ENCODE measurements at places on chromosomes 7 and 10.

GRCh38 chr10:3723766-3724165 lies 61.2 kb downstream of the KLF6 start:
- no peak for DNase-seq

GRCh38 chr7:146773506-146773905 lies 656.9 kb downstream of the CNTNAP2 start:
- DNase-seq = no peak

DNA sequence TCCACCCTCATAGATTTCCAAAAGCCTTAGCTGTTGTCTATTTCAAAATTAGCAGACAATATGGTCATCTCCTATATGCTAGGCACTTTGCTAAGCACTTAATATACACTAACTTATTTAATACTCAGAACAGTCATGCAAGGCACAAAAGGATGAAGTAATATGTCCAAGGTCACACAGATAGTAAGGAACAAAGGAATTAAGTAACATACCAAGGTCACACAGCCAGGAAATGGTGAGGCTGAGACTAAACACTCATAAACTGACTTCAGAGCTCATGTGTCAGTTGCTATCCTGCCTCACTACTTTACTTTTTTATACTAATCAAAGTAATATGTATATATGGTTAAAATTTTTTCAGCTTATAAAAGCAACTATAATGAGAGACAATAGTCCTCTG lies 23.6 kb upstream of the HIBADH start:
- DNase-seq = no peak

DNA sequence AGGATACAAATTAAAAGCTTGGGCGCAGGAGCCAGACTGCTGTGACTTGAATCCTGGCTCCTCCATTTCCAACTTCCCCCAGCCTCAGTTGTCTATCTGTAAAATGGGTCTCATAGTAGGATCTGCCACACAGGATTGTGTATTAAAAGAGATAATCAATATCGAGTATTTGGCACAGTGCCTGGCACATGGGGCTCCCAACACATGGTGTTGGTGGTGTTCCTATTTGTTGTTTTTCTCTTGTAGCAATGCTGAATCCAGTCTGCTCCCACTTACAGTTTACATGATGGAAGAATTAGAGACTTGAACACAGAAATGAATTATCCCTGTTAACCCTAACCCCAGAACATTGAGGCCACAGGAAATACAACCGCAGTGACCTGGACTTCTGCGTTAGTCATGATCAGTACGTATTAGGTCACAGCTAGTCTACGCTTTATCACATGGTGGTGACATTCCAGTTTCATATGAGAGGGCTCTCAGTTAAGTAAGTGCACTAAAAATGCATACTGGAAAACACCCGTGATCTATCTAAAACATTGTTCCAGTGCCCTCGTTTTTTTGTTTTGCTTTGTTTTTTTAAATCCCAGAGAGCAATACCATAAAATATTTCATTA lies 169.5 kb upstream of the KLF14 start:
- DNase-seq = no peak

GRCh38 chr10:117442521-117442920 lies 67.3 kb upstream of the PDZD8 start:
- DNase-seq = no peak

- peak; percentile 27 for DNase-seq
Observed at GRCh38 chr10:283916-284356, 148.7 kb downstream of the ZMYND11 start.

DNA sequence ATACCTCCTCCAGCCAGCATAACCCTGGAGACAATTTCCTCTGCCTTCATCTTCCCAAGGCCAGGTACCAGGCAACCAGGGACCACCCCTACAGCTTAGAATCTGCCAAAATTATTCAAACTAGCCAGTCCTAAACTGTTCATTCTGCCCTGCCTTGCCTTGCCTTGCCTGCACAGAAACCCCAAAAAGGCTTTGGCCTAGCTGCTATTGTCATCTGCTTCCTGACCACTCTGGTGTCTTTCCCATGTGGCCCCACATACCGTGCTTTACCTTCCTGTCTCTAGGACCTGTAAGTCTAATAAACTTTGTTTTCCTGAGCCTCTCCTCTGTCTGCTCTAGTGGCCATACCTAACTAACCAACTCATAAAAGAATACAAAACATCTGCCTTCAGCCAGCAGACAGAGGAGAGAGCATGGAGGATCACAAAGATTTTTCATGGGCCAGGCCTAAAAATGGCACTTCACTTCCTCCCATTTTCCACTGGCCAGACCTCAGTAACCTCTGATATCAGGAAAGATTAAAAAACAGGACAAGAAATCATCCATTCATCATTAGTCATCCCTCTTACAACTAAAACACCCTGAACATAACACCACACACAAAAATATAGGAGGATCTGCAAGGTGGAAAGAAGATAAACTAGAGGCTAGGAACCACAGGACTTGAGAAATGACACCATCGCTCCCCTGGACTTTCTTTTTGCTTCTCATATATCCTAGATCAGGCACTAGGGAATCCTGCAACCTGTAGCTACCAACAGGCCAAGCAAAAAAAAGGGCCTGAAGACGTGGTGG lies 51.5 kb downstream of the IMMP2L start:
- no peak for DNase-seq

DNA sequence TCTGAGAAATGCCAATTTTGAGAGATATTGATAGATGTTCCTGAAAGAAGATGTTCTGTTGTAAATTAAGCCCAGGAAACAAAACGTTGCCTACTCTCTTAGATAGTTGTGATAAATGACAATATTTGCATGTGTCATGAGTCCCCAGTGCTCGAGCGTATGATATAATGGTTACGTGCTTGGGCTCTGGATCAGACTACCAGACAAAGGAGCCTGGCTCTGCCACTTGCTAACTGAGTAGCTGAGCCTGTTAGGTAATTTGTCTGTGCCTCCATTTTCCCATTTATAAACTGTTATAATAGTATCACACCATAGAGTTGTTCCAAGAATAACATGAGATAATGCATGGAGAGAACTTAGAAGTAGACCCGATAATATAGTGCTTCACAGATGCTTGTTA lies 1.8 kb downstream of the A1CF start:
- DNase-seq = no peak

DNA sequence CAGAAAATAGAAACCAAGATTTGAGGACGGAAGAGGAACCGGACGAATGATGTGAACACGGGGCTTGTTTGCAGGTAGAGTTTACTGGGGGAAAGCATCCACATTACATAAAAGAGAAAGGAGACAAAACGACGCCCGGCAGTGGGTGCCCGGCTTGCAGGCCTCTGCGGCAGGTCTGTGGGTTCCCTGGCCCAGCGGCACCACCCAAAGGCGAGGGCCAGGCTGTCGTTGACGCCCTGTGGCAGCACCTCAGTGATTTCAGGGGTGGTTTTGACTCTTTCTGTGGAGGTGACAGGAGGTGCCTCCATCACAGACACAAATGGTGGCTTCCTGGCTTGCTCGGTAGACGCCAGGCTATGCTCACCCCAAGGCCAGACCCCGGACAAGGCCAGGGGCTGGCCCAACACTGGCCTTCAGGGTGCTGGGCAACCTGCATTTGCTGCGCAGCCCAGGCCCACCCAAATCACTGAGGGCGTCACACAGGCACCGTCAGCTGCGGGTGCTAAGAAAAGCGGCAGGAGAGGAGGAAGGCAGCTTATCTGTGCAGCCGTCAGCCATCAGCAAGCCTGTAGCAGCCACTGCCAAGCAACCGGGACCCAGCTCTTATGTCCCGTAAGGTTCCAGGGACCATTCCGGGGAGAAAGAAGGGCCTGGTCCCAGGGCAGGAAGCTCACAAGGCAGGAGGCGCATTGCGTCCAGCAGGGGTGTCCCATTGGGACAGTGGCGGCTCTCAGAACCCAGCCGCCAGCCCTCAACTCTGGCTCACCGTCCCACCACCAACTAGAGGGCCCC lies 230.3 kb downstream of the PTPRN2 start:
- DNase-seq = no peak

- no peak for DNase-seq
Observed at GRCh38 chr10:76113952-76114351, 682.5 kb downstream of the LRMDA start.

DNA sequence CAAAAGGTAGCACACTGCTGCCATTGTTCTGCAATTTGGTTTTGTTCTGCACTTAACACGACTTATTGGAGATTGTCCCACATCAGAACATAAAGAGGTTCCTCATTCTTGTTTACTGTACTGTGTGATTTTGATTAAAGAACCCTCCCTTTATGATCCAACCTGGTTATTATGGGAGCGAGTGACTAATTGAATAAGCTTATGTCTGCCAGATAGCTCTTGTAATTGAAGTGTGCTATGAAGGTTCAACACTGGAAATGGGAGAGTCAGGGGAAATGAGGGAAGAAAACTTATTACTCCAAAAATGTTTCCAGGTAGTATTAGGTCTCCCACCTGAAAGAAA lies 33.9 kb downstream of the CASP7 start:
- DNase-seq = no peak
